Testis (tissue), 5 donors: ENCODE measurements at places on chromosomes 7 and 10. TPM values are rescaled to one million over a fixed set of nuclear protein-coding genes. Genes with fewer than 3 reads are reported as not detected.

DNA sequence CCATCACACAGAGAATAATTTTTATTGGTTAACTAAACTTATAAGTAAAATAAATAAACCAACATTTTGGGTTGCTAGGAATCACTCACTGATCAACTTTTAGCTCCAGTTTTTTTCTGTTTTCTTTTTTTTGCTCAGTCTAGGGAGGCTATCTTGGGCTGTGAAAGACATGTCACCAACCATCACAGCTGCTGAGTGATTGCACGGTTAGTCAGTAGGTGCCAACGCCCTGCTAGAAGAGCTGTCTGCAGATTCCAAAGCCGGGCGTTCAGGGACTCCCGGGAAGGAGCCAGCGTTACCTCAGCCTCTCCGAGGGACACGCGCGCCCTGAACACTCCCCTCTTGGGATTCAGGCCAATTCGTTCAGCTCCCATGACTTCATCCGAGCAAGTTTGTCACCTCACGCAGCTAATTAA lies 604 bp upstream of the STAM start:
- H3K27ac ChIP-seq = peak overlapping the region; percentile 88
- no peaks in the 10 kb centered on the region for H3K36me3 ChIP-seq
- H3K4me1 ChIP-seq = peaks cover 21% of the 10 kb centered on the region
- H3K27me3 ChIP-seq = no peaks in the 10 kb centered on the region
- DNase-seq = no peak

DNA sequence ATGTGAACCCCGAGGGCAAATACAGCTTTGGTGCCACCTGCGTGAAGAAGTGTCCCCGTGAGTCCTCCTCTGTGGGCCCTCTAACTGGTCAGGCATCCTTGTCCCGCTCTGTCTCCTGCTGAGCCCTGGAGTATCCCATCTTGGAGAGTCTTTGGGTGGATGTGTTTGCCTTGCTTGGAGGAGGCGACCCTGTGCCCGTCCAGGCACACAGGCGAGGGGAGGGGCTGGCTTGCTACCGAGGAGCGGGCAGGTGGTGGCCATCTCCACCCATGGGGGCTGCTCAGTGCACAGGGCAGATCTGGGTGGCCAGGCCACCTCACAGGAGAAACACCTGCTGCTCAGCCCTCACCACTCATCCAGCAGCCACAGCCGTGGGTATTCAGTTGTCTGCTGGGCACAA lies 135.3 kb downstream of the EGFR start:
- H3K4me3 ChIP-seq = no peak overlapping the region
- H3K27ac ChIP-seq = no peak overlapping the region
- H3K27me3 ChIP-seq = no peaks in the 10 kb centered on the region
- no peaks in the 10 kb centered on the region for H3K36me3 ChIP-seq
- DNase-seq = no peak
- H3K4me1 ChIP-seq = peaks cover 10% of the 10 kb centered on the region

DNA sequence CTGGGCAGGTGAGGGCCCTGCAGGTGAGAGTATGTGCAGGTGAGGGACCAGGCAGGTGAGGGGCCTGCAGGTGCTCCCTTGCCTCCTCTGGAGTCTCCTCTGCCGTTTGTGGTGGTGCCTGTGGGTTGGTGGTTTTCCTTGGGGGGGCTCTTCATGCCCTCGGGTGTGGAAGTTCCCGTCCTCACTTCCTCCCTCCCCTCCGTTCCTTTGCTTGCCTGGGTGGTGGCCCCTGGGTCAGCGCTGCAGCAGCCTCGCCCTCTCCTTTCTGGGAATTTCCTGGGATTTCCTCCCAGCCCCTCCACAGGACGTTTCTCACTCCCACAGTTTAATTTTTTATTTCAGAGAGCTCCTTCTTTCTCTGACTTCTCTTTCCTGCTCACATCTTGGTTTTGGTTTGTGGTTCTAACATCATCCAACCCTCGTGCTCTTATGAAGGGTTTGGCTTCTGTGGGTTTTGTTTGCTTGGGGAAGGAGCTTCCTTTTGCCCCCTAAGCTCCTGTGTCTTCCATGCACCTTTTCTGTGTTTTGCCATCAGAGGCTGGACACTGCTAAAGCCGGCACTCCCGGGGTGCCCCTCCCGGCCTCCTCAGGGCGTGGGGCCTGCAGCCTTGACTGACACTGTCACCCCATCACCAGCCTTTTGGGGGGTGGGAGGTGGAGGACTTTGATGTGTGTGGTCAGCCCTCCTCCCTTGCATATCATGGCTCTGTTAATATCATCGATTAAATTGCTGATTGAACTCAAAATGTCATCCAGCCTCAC lies 29.2 kb upstream of the ADGRA1 start:
- no peaks in the 10 kb centered on the region for H3K27me3 ChIP-seq
- no peak overlapping the region for H3K4me3 ChIP-seq
- DNase-seq = no peak
- H3K4me1 ChIP-seq = no peaks in the 10 kb centered on the region
- H3K27ac ChIP-seq = no peak overlapping the region

GRCh38 chr10:113681533-113682470 lies 2.1 kb downstream of the CASP7 start:
- no peaks in the 10 kb centered on the region for H3K4me1 ChIP-seq
- no peaks in the 10 kb centered on the region for H3K27me3 ChIP-seq
- no peaks in the 10 kb centered on the region for H3K36me3 ChIP-seq
- H3K27ac ChIP-seq = no peak overlapping the region

GRCh38 chr7:94509264-94509886 lies at the start of gene CASD1:
TSS of gene CASD1 (plus strand) at chr7:94509809. CDS start at chr7:94510085, 276 bp downstream.
- peak; percentile 79 for DNase-seq
- peaks cover 22% of the 10 kb centered on the region for H3K4me1 ChIP-seq

Gene NEUROG3
- total RNA-seq = not detected

Gene FAM180A
- 2.7 TPM for total RNA-seq
